Globus pallidus (tissue), 1 donor: ENCODE measurements at places on chromosomes 7 and 10.

GRCh38 chr10:63390521-63390920, 75.3 kb downstream of the JMJD1C start:
- DNase-seq = no peak

DNA sequence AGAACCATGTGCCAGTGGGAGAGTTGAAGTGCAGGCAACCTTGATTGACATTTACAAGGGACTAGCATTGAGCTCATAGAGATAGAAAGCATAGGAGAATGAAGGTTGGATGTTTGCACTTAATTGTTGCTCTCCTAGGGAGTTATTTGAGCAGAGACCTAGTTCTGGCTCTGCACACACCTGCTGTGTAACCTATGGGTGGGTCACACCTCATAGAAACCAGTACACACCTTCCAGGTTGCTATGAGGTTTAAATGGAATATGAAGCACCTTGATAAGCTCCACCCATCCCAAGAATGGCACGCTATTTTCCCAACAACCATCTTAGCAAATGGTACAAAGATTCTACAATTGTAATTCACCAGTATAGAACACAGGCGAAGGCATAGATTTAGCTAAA, 86.2 kb upstream of the AOAH start:
- DNase-seq = no peak

DNA sequence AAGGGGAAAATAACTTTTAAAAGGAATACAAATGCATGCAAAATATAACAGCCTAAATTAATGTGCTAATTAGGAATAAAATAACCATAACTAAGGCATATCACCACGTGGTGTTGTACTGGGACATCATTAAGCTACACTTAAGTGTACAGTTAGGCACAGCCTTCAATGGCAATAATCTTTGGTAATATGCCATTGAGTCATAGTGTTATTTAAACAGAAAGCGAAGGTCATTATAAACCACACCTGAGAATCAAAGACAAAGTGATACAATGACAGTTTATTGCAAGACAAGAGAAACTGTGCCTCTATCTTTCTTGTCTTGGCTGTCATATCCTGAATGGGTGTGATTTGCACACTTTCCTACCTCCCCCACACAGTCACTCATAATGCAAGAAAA, 30.5 kb upstream of the AUTS2 start:
- DNase-seq = no peak

DNA sequence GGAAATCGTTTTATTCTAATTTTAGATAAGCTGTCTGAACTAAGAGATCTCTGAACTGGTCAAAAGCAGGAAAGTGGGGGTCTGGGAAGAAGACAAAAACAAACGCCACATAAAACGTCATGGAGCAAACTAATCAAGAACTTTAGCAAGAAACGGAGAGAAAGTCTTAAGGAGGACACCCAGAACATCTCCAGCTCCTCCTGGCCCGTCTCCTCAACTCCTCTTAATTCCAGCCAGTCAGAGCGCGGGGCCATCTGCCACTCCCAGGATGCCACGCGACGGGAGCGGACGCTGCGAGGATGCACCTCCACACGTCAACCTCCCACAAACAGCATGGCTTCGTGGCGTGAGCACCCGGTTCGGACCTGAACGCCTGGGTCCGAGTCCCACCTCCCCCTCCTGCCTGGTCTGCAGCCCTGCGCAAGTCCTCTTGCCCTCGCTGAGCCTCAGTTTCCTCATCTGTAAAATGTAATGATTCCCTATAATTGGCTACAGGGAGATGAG, 598 bp downstream of the MMS19 start:
- DNase-seq = peak; percentile 71

GRCh38 chr7:107230334-107230733, 61.5 kb downstream of the HBP1 start:
- no peak for DNase-seq

- DNase-seq = no peak
Measured at GRCh38 chr7:33038639-33039038, 23.9 kb downstream of the NT5C3A start.

DNA sequence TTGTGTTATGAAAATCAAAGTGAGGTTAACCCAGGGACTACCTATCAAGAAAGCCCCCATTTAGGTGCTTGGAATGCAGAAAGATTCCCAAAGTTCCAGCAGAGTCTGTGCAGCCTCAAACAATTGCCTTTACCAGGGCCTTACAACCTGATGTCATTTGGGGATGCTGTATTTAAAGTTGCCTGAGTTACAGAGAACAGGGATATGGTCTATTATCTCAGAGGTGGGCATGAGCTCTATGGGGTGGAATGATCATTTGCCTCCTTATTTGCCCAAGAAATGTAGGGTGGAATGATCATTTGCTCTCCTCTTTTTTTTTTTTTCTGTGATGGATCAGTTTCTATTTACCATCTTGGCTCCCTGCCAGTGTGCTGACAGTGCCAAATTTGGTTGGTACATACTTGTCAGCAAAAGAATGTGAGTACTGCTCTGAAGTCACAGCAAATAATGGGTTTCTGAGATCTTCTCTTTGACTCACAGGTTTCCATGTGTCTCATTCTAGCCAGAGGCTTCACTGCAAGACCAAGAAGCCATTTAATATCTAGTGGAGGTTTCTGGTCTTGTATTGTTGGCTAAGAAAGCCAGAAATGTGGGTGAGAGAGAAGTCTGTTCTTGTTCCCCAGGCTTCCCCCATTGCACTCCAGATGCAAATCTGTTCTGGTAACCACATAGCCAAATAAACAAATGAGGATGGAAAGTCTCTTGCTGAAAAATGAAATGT, 45.5 kb upstream of the ZNRF2 start:
- DNase-seq = no peak

DNA sequence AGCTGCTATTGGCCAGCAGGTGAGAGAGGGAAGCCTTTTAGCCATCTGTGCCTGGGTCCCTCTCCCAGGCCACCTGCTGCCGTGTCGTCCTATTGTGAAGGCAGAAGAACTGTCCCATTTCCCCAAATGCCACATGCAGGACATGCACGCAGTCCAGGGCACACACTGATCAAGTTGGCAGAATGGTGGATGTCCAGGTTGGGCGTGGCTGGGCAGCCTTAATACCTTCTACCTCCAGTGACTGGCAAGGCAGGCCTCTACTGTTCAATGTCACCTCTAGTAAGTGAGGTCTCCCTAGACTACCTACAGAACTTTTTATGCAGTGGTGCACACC, 37.6 kb downstream of the ALOX5 start:
- DNase-seq = no peak

- DNase-seq = no peak
Measured at GRCh38 chr10:484925-485661, 204.4 kb downstream of the DIP2C start.

DNA sequence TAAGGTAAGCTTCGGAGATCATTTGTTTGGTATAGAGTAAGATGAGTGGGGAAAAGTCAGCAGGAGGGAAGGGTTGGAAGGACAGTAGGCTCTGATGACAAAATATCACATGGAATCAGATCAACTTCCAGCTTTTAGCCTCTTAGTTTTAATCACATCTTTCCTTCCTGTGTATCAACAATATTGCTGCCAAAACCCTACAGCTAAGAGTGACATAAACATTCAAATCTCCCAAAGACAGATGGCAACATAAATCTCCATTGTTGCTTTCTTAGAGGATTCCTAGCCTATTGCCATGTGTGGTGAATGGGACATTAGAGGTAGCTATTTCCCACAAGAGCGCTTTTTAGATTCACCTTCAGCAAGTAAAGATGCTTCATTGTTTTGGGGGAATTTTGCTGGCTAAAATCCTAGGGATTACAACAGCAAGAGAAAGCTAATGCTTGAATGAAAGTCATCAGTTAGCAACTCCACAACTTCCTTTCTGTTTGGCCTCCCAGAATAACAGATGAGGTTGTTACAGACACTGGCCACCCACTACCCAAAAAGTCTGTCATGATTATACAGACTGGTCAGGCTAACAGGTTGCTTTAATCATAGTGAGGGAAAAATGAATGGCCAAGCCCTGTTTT, 35.2 kb upstream of the FZD1 start:
- no peak for DNase-seq

- no peak for DNase-seq
Measured at GRCh38 chr7:127618042-127618441, at the start of gene PAX4. PAX4 (minus strand) TSS chr7:127618142; CDS start chr7:127615928, 2,214 bp downstream.

DNA sequence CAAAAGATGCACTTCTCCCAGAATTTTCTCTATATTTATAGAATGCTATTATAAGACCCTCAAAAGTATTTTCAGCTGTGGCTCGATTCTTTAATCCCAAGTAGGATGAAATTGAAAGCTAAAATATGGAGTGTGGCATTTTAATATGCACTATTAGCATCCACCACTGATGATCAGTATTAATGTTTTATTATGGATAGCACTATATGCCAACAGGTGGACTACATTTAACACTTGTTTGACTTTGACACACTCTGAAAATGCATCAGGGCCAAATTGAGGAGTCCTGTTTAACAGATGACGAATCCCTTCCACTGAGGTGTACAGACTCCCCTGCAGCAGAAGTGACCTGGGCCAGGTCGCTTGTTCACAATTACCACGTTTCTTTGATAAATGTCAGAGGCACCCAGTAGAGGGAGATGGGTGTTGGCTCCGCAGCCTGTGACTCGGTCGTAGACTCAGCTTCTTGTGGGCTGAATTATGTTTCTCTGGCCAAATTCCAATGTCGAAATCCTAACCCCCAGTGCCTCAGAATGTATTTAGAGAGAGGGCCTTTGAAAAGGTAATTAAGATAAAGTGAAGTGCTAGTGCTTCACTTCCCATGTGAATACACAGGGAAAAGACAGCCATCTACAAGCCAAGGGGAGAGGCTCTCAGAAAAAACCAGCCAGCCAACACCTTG, 48.1 kb downstream of the WIPF3 start:
- DNase-seq = no peak
